ENCODE measurements at places on chromosomes 5 and 9.

GRCh38 chr9:13414349-13414748, 134.9 kb upstream of the MPDZ start:
- no peak for DNase-seq

- DNase-seq, result no peak
Measured at GRCh38 chr5:88113429-88113828, 155.2 kb downstream of the TMEM161B start.

- peak; percentile 11 for DNase-seq
Measured at GRCh38 chr5:5199495-5199894, 59.4 kb downstream of the ADAMTS16 start.

DNA sequence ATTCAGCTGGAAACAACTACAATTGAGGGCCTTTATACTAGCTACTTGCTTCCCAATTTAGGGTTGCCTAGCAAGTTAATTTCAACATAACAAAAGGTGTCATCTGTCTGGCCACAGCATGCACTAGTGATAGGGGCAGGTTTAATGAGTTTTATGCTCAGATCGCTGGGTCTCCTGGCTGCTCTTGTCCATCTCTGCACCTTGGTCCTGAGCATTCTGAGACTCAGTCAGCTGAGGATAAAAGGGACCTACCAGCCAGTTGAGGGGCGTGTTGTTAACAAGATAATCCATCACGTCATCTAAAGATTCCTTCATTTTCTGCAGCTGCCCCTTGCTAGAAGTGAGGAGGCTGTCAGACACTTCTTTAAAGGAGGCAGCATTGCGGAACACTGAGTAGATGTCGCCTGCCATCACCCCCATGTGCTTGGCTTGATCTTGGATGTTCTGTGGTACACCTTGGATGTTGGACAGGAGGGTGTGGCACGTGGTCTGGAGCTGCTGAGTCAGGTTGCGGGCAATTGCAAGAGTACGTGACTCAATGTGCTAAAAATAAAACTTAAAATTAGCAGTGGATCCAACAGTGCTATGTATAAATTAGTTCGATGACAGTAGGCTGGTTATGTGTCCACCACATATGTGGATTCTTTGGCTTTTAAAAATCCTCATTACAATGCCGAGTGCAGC, 11.0 kb downstream of the PLIN2 start:
- DNase-seq, result peak; percentile 91

GRCh38 chr5:173341961-173342430, 13.8 kb upstream of the STC2 start:
- DNase-seq, result peak; percentile 35

GRCh38 chr9:71269859-71270258, 148.4 kb upstream of the TRPM3 start:
- no peak for DNase-seq

DNA sequence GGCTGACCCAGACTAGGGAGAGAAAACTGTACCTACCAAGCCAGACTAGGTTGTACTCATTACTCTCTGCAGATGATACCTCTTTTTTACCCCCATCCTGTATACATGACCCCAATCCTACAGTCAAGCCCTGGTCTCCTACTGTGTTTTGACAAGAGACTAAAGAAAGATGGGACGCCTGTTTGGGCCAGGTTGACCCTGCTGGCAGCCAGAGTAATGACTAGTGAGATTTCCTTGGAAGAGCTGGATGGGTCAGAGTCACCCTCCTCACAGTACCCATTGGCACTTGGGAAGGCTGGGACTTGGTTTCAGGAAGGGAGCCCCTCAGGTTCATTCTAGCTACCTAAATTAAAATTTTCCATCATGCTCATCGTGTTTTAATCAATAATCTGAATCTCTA, 89.7 kb upstream of the NR4A3 start:
- DNase-seq, result no peak

DNA sequence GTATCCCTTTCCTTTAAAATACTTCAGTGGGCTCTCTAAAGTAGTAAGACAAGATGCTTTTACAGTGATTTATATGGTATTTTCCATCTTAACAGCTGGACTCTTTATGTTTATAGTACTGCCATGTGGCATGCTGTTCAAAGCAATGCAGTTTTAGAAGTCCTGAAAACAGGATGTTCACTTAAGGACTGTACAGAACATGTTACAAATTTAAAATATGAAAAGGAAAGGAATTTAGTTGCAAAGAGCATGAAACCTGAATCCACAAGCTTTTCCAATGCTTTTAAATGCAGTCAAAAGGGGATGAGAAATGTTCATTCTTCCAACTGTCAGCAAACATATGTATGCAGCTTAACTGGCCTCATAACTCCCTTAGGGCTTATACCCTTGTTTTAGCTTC, 580.2 kb downstream of the EFNA5 start:
- no peak for DNase-seq

DNA sequence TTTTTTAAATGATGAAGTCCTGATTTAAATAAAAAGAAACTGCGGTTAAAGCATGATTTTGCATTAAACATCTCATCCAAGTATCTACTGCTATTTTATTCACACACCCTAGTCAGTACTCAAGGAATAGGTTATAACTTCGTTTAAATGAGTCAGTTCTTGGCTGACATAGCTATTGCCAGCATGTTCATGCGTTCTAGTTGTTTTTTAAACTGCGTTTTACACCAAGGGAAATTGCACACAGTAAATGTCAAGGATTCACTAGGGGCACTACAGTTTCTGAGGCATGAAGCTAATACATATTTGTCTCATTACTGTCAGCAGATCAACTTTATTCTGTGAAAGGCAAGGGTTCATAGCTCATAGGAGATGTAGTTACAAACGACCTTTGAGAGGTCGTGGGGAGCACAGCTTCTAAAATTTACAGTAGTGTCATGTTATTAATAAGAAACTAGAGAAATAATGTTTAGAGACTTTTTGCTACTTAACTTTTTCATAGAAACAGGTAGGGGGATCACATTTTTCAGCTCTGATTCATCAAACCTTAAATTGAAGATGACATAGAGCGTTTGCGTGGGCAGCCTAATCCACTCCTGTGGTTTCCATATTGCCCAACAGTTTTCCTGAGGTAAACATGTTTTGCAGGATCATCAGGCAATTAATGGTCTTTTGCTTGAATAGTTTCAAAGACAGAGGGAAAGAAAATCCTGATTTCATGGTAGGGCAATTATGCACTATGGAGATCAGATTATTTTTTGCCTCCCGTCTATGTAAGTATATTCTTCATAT, 2222.7 kb upstream of the WWC1 start:
- DNase-seq, result no peak

- no peak for DNase-seq
Measured at GRCh38 chr5:134583766-134584165, 48.9 kb downstream of the SAR1B start.

- DNase-seq, result no peak
Measured at GRCh38 chr9:89173072-89173471, 5.5 kb downstream of the SHC3 start.

GRCh38 chr9:94623253-94623652, 16.1 kb downstream of the FBP1 start:
- DNase-seq, result peak; percentile 17

DNA sequence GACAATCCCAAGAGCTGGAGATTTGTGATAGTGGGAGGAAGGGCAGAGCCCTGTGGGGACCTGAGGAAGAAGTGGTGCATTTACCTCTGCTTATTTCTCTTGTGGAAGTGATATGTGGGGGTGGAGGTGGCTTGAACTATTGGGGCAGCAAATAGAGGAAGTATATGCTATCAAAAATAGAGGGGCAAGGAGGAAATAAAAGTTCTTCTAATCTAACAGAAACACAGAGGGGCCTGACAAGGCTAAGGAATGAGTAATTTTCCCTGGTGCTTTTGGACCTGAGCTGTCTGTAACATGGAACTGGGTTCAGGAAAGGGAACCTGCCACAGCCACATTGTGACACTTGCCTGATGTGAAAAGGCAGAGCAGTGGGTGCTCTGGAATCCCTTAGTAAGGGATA, 378.6 kb upstream of the KLF4 start:
- no peak for DNase-seq

- DNase-seq, result no peak
Measured at GRCh38 chr5:64707191-64707590, 16.9 kb downstream of the SHISAL2B start.

DNA sequence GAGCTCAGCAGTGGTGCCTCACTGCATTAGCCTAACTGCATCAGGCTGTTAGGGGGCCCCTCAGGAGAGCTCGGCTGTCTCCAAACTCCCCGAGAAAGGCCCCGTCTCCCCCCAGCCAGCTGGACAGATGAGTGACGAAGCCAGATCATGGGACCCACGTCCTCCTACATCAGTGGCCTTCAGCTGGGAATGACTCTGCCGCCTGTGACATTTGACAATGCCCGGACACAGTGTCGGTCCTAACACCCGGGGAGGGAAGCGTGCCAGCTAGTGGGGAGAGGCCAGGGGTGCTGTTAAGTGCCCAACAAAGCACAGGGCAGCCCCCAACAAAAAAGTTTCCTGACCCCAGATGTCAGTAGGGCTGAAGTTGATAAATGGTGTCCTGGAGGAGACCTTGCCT, 375.2 kb upstream of the IRX2 start:
- DNase-seq, result no peak

GRCh38 chr5:23071682-23072081, 218.5 kb upstream of the CDH12 start:
- no peak for DNase-seq

- DNase-seq, result no peak
Measured at GRCh38 chr5:93883459-93883858, 142.1 kb upstream of the POU5F2 start.

GRCh38 chr5:11212706-11213105, 451.7 kb upstream of the DAP start:
- no peak for DNase-seq

DNA sequence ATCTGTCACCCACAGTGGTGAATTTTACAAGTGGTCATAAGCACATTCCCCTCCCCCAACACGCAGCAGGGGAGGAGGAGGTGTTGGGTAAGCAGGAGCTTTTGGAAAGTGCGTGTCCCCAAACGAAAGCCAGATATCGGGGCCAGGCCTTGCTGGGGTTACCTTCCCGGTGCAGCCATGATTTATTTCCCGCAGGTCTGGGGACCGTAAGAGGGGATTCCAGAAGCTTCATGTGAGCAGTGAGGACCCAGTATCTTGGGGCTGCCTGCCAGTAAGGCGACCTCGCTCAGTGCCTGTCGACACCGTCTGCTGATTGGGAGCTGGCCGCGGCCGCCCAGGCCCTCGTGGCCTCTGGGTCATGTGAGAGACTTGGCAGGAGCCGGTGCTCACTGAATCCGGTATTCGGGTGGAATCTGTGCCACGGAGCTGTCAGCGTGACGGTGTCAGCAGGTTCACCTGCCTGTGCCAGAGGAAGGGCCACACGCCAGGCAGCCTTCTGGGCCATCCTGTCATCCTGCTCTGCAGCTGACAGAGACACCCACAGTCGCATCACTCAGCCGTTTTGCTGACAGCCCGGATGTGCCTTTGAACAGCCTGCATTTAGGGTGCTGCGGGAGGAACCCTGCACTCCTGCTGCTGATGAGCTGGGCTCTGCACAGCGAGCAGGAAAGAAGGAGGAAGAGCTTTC, 37.3 kb downstream of the SEC61B start:
- DNase-seq, result peak; percentile 54

DNA sequence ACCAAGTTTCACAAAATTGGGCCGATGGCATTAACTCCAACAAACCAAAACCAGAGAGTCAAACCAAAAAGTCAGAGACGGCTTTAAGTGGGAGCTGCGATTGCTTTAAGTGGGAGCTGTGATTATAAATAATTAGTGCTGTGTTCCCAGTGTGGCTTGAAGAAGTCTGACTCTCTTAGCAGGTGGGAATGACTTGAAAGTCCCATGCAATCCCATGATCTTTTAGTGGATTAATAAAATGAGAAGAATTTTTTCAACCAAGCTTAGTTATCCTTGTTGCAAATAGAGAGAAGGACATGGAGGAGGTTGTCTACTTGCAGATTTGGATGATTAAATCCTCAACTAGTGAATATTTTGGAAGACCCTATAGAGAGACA, 68.5 kb downstream of the MYO10 start:
- DNase-seq, result no peak

DNA sequence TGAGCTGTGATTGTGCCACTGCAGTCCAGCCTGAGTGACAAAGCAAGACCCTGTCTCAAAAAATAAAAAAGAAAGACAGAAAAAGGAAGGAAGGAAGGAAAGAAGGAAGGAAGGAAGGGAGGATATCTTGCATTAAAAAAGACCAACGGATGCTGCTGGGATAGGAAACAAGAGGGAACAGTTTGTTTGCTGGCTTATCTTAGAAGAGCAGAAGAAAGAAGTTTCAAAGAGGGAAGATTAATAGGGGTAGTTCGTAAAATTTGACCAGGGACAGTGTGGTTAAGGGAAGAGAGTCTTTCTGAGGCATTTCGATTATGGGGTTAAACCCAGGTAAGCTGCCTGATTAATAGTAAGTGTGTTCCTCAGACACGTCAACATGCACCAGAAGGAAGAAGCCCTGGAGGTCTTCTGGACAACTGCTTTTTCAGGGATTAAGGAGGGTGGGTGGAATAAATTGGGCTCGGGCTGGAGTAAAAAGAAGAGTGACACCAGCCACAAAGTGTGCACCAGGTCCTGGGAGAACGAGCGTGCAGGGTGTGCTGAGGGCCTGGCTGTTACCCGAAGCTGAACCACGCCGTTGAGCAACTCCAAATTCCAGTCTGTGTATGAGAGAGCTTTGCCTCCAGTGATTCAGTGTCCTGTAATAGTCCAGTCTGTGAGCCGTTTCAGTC, 24.8 kb downstream of the FYB1 start:
- peak; percentile 96 for DNase-seq

DNA sequence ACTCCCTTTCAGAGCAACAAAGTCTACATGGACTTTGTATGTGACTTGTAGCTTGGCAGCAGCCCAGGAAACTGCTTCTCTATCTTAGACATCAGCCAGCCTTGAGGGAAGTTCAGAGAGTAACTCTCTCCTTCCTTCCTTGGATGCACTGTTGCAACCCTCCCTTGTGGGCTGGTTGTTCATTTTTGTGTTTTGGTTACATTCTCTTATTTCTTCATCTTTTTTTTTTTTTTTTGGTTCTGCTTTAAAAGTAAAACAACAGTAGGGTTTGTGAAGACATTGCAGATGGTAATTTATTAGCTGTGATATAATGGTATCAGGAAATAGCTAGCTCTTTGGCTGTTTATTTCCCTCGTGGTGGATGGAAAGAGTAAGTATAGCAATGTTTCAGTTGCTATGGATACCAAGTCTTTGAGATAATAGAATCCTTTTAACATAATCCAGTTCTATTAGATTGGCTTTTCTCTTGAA, 97.9 kb upstream of the MAMDC2 start:
- peak; percentile 78 for DNase-seq

- peak; percentile 97 for DNase-seq
Measured at GRCh38 chr5:144187699-144188294, 17.1 kb downstream of the KCTD16 start.

GRCh38 chr5:159459951-159460538, 129.8 kb upstream of the IL12B start:
- DNase-seq, result peak; percentile 35

DNA sequence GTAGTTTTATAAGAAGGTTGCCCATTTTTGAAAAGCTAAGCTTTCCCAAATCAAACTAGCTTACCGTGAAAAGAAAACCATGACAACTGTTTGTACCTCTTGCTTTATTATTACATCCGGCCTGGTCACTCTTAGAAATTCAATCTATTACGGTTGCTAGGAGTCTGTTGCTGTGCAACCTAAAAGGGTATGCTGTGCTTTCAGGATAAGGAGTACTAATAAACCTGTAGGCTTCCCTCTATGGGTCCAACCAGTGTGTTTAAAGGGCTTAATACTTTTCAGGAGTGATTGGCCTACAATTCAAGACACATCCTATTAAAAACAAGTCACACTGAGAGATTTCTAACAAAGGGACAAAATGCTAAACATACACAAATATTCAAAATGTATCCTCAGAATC, 27.1 kb downstream of the RFX3 start:
- DNase-seq, result no peak

GRCh38 chr5:155772009-155772662, 554.8 kb upstream of the SGCD start:
- DNase-seq, result no peak
